ENCODE measurements at places on chromosomes 2 and 18. TPM values are rescaled to one million over a fixed set of nuclear protein-coding genes. Genes with fewer than 3 reads are reported as not detected.

IL1A gene
- total RNA-seq = 8.8 TPM

RGPD8 gene
- 6.9 TPM for total RNA-seq

RFX8 gene
- not detected for total RNA-seq

RNU2-63P gene
- total RNA-seq = not detected

All from A375 (cell line).